T-helper 2 cell treated with Interferon-gamma antibody and Interleukin-4, amounts not matched to agents 100 ng/mL and 5 ng/mL, for 36 hours (primary cell): ENCODE measurements at places on chromosomes 16 and 17. TPM values are rescaled to one million over a fixed set of nuclear protein-coding genes. Genes with fewer than 3 reads are reported as not detected.

Gene VTN
- total RNA-seq: 0.23 and 0.45 TPM in 2 replicates

Gene CLEC3A
- not detected in 2 replicates for total RNA-seq

Gene KRTAP16-1
- total RNA-seq: not detected in 2 replicates

Gene DPEP2
- total RNA-seq: 14.8 and 16.8 TPM in 2 replicates

Gene DGKE
- 25.8 and 25.9 TPM in 2 replicates for total RNA-seq

Gene PPP1R1B
- total RNA-seq: not detected in 2 replicates

Gene CCDC200
- total RNA-seq: not detected in 2 replicates

Gene RNPS1
- total RNA-seq: 299 and 307 TPM in 2 replicates

Gene CSH1
- not detected in 2 replicates for total RNA-seq

Gene CDH1
- total RNA-seq: 0.36 and 0.73 TPM in 2 replicates

Gene KRT24
- not detected in 2 replicates for total RNA-seq

Gene CCL7
- not detected in 2 replicates for total RNA-seq

Gene CPNE7
- total RNA-seq: 3.8 and 6.7 TPM in 2 replicates

Gene ZNF213
- 10.8 and 11.0 TPM in 2 replicates for total RNA-seq

Gene DNAI2
- 0.36 and 0.50 TPM in 2 replicates for total RNA-seq
